ENCODE measurements at places on chromosomes 1 and 21.

- DNase-seq = no peak
Measured at GRCh38 chr1:201676197-201676596, 137.3 kb downstream of the NAV1 start.

DNA sequence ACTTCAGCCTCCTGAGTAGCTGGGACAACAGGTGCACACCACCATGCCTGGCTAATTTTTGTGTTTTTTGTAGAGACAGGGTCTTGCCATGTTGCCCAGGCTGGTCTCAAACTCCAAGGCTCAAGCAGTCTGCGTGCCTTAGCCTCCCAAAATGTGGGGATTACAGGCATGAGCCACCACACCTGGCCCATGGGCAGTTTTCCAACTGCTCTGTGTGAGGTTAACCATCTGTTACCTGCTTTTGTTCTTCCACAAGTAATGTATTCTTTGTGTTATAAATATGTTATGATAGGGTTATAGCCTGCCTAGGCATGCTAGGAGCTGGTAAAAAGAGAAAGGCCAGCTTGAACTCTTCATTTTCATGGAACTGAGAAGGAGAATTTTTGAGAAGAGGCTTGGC, 30.7 kb downstream of the TUFT1 start:
- DNase-seq = no peak

GRCh38 chr1:52523376-52523775, 29.5 kb downstream of the TUT4 start:
- DNase-seq = no peak

- DNase-seq = no peak
Measured at GRCh38 chr1:33365560-33365997, 44.7 kb upstream of the A3GALT2 start.

DNA sequence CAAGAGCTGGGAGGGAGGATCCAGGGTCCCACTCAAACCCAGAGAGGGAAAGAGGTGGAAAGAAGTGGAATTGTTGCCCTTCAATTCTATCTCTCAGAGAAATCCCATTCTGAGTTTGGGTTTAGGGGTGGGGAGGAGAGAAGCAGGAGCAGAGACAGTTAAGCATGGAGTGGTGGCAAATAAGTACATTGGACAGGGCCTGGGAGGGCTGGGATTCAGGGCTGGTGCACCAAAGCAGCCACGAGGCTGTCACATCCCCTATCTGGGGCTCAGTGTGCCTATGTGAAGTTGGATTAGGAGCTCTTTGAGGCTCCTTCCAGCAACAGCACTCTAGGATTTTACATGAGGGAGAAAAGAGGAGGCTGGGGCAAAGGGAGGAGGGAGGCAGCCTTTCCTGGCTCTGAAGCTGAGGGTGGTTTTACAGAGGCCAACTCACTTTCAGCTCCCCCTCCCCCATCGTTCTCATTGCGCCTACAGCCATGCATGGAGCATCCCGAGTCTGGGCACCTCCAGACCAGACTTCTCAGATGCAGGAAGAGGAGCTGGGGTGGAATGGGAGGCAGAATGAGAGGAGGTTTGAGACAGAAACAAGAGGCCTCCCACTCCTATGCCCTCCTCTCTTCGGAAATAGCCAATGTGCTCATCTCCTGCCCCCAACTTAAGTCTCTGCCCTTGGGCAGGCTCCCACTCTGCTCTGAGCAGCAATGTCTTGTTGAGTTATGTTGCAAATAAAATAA, 3.0 kb upstream of the SYT6 start:
- DNase-seq = no peak

DNA sequence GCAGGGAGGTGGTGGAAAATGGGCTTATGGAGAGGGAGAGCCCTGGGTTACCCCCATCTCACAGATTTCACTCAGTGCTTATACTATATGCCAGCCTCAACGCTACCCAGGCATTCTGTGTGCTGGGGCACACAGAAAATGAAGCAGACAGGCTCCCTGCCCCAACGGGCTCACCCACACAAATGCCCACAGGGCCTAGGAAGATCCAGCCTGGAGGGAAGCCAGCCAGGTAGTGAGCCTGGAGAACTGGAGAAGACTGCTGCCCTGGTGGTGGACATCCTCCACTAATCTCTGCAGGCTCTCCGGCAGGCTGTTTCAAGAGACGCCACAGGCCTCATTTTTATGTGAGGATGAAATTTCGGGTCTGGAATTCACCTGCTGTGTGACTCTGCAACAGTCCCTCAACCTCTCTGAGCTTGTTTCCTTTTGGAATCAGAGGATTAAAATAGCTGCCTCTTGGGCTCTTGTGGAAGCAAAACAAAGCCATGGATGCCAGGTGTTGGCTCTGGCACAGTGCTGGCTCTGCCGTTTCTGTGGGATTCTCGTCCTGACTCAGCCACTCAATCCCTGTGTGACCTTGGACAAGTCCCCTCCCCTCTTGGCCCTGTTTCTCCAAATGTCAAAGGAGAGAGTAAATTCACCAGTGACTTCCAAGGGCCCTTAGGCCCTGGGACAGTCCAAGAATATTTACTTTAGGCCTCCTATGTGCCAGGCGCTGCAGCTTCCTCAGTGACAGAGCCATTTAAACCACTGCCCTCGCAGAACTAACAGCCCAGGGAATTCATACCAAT, 3.6 kb downstream of the PAQR7 start:
- DNase-seq = no peak

DNA sequence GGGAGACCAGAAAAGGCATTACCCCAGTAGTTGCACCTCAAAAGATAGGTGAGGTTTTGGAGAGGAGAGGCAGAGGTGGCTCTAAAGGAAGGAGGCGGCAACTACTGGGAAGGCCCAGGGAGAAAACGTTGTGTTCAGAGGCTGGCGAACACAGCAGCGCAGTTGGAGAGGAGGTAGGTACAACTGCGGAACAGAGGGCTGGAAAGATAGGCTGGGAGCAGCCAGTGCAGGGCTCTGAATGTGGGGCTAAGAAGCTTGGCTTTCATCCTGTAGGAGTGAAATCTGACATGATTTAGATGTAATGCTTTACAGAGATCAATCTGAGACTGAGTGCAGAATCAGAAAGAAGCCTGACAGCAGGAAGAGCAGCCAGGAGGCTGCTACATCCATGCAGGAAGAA, 13.0 kb downstream of the RIMS3 start:
- DNase-seq = no peak

- no peak for DNase-seq
Measured at GRCh38 chr1:54745864-54746263, 18.5 kb downstream of the PARS2 start.

DNA sequence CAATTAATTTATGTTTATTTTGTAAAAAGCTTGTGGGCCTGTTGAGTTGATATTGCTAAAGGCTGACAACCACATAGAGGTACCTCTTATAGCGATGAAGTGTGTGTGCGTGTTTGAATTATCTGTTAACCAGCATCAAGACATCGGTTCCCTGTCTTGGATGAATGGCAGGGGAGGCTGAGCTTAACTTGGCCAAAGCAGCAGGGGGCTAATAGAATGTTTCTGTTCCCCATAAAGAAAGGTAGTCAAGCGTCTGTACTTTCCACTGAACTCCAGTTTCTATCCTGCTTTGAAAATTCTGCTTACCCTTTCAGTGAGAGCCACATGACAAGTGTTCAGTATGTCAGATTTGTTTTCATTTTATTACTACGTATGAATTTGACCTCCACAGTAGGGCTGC, 63.0 kb downstream of the ROR1 start:
- DNase-seq = no peak

DNA sequence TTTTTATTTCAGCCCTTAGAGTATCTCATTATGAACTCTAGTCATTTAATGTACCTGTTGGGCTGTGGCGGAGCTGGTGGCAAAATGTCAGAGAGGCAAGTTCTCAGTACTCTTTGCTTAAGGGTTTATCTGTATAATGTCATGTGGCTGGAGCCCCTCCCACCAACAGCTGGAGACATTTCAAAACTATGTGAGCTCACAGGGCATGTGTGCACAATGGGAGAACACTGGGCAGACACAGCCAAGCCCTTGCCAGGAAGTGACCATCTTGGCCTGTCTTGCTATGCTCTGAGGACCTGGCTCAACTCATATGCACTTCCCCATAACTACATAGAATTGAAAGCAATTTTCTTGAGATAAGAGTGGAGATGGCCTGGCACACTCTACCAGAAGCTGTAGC, 296.4 kb downstream of the PTPRU start:
- DNase-seq = no peak

- DNase-seq = no peak
Measured at GRCh38 chr21:26801498-26801897, 43.7 kb downstream of the ADAMTS1 start.

GRCh38 chr1:94926126-94926914, 590 bp downstream of the CNN3 start:
- DNase-seq = peak; percentile 60
